ENCODE measurements at places on chromosomes 16 and 17. TPM values are rescaled to one million over a fixed set of nuclear protein-coding genes. Genes with fewer than 3 reads are reported as not detected.

Gene SRR
- total RNA-seq = 11.0 TPM

Gene FAM117A
- 1.2 TPM for total RNA-seq

Gene SLC5A10
- total RNA-seq = 0.19 TPM

Gene FBXO31
- 25.8 TPM for total RNA-seq

Gene KRTAP9-8
- total RNA-seq = not detected
